Mesenchymal stem cell (in vitro differentiated cells and primary cell): ENCODE measurements at places on chromosomes 4 and X.

- DNase-seq: peak; percentile 4
These were observed 9.2 kb downstream of the VSIG4 start for GRCh38 chrX:66030505-66031317.

DNA sequence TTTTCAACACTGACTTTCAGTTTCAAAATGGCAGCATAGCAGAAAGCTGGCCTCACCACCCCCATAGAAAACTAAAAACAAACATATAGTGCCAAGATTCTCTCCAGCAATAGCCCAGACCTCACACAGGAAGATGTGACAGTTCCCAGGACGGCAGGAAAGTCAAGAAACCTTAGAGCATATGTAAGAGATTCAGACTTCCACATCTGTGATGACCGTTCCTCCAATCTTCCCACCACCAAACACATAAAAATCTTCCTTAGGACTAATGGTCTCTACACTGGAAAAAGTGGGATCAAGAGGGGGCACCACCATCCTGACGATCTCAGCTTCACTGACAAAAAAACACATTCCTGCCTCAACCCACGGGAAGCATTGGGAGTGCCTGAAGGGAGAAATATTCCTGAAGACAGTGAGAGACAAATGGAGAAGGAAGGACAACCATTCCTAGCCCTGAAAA, 134.1 kb upstream of the CPXCR1 start:
- no peak for DNase-seq

GRCh38 chrX:134374294-134374693, 85.7 kb upstream of the HPRT1 start:
- peak; percentile 23 for DNase-seq

- DNase-seq: no peak
These were observed 907.1 kb downstream of the RPA4 start for GRCh38 chrX:97790850-97791249.

DNA sequence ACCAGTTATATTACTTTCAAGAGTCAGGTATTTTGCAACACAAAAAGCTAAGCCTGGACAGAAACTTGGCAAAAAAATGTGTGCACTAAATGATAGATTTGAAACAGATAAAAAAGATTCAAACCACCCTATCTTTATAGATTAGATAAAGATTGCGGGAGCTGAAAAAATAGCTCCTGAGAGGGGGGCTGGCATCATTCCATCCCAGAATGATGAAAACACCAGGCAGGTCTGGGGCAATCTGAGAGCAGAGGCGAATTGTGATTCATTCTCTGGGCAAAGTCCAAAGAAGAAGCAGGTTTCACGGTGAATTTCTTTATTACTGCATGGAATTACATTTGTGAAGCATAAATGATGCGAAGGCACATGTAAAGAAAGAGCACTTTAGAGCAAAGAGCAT, 168.5 kb upstream of the DMD start:
- no peak for DNase-seq

- DNase-seq: no peak
These were observed 178.7 kb downstream of the FMR1NB start for GRCh38 chrX:148159796-148160195.

GRCh38 chr4:143288171-143288570, 48.5 kb upstream of the GAB1 start:
- no peak for DNase-seq

DNA sequence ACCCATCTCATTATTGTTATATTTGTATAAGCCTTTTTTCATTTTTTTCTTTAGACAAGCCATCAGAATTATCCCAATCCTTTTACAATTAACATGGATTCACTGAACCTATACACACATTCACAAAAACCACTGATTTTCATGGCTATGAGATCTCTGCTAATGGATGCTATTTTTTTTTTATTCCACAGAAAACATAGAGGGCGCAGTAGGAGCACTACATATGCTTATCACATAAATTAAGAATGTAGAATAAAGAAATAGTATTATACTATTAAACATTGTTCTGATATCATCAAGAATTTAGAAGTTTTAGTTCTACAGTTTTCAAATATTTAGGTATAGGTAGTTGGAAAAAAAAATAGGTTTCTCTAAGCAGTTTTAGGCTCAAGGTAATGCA, 1477.4 kb downstream of the ARAP2 start:
- no peak for DNase-seq

GRCh38 chr4:52243367-52243766, 192.3 kb downstream of the SPATA18 start:
- DNase-seq: no peak
